G401 (cell line): ENCODE measurements at places on chromosomes 7 and 10.

- no peak for DNase-seq
These were observed 314.1 kb upstream of the ETV1 start for GRCh38 chr7:14303536-14303935.

DNA sequence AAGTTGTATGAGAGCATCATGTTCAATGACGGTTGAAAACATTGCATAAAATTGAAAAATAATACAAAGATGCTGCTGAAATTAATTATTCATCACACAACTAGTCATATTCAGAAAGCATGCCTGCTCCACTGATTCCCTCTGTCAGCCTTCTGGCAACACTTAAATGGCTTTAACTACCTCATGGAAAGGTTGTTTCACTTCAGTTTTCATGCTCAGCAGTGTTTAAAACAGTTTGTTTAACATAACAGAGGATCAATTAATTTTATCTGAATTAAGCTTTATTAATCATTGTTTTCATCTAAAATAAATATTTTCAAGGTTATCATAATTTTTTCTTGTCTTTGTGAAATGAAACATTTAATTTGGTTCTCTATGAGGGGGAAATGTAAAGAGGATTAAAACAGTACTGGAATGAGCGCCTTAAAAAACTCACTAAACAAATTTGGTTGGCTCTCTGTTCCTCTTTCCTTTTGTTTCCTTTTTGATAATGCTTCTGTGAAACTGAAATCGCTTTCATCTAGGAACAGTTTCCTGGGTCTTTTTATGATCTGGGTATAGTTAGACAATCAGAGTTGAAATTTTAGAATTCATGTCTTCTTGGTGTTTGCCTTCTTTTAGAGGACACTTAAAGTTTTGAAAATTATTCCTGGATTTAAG, 427.4 kb downstream of the SH2D4B start:
- no peak for DNase-seq

- no peak for DNase-seq
These were observed 23.7 kb downstream of the CAV1 start for GRCh38 chr7:116548506-116548905.

GRCh38 chr7:150329331-150330120, 6.2 kb upstream of the ACTR3C start:
- DNase-seq = no peak

DNA sequence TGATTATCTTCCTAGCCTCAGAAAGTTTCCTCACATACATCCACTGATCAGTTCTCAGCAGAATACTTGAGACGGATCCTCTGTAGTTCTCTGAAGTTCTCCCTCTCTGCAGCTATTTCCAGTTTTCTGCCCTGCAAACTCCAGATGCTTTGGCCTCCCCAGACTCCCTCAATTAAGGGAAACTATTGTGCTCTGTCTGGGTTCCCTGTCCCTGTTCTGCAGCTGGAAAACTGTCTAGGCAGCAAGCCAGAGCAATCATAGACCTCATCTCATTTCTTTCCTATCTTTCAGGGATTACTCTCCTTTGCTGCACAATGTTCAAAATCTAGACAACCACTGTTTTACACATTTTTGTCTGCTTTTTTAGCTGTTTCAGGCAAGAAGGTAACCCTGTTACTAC, 9.2 kb downstream of the MICU1 start:
- DNase-seq = no peak

- no peak for DNase-seq
These were observed 17.6 kb upstream of the SLC29A3 start for GRCh38 chr10:71301371-71301916.

DNA sequence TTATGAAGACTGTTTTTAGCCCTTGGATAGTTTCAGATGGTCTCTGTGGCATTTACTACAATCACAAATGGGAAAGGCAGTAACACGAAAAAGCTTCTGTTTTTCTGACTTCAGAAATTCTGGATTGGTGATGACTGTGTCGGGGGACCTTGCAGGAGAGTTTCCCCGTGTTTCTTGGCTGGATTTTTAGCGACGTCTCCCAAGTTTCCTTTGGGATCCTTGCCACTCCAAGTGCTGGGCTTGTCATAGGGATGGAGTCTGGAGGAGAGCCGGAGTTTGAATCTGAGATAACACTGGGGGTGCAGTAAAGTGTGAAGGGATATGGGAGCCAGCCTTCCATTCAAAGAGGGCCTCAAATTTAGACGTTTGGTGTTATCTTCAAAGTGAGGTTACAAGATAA, 179.0 kb downstream of the SNX10 start:
- no peak for DNase-seq

DNA sequence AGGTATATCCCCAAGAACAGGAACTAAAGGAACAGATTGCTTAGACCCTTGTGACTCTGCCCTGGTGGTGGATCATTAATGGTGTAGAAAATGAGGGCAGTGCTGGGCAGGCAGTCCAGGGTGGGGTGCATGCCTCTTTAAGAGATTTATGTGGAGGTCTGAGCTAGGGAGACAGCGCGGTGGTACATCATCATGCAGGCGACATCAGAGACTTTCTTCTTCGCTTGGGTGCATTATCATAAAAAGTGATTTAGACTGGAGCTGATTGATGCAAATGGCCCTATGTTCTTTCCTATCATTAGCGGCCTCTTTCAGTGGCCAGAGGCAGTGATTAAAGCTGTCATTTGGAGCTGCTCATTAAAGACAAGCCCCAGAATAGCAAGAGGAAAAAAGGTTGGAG, 519.1 kb upstream of the GALNT17 start:
- no peak for DNase-seq

GRCh38 chr7:154372011-154372601, 319.9 kb downstream of the DPP6 start:
- DNase-seq = peak; percentile 47

GRCh38 chr7:86970986-86971385, 88.5 kb downstream of the ELAPOR2 start:
- no peak for DNase-seq

DNA sequence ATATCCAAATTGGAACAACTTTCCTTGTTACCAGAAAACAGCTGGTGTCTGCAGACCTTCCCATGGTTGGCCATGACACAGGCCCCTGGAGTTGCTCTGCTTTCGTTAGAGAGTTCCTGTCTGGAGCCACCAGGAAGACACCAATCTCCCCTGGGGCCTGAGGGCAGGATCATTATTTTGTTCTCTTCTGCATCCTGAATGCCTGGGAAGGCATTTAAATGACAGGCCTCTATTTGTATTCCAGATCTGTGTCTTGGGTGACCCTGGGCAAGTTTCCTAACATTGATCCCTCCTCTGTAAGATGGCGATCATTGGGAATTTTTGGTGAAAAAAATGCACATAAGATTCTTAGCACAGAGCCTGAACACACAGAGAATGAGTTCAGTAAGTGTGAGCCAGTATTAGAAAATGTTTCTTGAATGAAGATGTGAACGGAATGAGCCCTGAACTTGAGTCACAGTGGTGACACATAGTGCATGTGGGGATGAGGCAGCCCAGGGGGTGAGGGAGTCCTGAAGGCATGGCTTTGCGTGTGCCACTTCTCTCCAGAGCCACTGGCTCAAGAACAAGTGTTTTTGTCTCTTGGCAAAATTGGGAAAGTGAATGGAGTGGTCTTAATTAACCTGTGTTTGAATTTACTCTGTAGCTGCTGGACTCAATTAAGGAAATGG, 28.4 kb downstream of the BMPER start:
- DNase-seq = no peak

- DNase-seq = no peak
These were observed 57.4 kb downstream of the HIBADH start for GRCh38 chr7:27605283-27605682.

- DNase-seq = peak; percentile 73
These were observed 54.3 kb upstream of the TNRC18 start for GRCh38 chr7:5477723-5478531.

DNA sequence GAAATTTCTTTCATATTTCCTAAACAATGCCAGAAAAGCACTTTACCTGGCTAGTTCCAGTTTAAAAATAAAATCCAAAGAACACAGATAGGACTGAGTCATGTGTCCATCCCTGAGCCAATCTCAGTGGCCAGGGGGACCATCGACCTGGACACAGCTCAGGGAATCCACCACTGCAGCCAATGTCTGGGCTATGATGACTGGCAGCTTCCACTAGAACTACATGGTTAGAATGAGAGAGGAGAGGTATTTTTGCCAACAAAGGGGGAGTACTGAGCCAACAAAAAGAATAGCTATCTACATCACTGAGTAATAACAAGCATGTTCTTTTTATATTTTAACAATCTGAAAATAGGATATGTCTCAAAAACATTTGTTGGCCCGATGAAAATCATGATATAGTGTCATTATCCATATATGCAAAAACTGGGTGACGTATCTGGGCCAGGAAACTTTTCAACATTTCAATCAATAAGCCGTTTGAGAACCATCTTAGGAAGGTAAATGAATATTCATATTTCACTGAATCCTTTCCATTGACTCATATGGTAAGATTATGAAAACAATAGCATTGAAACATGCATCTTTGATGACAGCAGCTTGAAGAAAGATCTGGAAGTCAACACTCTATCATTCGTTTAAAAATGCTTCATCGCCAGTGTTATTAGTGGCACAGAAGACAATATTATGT, 104.0 kb downstream of the TPK1 start:
- DNase-seq = no peak

DNA sequence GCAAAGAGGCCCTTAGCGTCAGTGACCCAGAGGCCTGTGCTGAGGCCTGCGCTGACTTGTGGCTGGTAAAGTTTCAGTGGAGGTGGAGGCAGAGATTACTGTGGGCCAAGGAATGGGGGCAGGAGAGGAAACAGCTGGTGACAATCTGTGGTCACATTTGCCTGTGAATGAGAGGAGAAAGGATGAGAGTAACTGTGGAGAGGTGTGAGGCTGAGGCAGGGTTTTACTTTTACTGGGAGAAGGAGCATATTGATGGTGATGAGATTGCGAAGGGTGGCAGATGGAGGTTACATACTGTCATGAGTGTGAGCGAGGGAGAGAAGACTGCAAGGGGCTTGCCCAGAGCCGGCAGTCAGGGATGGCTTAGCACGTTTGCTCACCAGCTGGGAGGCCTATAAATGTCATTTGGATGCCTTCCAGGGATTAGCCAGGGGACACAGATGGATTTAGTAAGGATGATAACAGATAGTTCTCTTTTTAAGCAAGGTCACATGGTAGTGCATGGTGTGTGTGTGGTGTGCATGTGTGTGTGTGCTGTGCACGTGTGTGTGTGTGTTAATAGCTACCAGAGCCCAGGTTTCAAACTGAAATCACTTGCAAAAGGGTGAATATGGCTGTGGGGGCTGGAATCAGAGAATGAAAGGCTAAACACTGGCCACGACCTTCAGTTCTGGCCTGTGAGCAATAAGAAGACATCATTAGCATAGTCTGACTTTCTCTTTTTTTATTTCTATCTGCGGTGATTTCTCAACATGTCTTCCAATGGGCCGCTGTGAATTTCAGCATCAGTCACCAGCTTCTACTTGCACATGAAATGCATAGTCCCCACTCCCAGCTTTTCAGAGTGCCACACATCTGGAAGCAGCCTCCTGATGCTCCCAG, 291.5 kb upstream of the ZNF32 start:
- peak; percentile 82 for DNase-seq

- DNase-seq = peak; percentile 59
These were observed 6.7 kb downstream of the SKAP2 start for GRCh38 chr7:26857506-26858240.

GRCh38 chr7:87413029-87413428, 62.5 kb downstream of the ABCB4 start:
- no peak for DNase-seq

DNA sequence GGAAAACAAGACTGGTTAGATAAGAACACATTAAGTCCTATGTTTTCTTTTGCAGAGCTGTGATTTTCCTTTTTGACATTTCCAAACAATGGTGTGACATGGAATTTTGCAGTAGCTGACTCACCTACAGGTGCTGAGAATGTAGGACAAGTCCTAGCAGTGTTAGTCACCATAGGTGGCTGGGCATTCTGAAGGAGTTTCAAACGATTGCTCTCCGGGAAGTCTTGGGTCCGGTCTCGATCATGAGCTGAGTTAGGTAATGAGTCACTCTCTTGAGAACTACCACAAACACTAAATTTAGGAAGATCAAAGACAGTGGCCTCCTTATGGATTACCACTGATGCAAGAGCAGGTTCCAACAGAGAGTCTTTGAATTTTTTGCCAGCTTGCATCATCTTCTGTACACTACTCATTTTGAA, 3.6 kb downstream of the FIGNL1 start:
- no peak for DNase-seq

GRCh38 chr10:89351412-89351779, 23.6 kb downstream of the IFIT3 start:
- DNase-seq = no peak

- DNase-seq = peak; percentile 54
These were observed 37.8 kb downstream of the DNAJB12 start for GRCh38 chr10:72316748-72317435.

DNA sequence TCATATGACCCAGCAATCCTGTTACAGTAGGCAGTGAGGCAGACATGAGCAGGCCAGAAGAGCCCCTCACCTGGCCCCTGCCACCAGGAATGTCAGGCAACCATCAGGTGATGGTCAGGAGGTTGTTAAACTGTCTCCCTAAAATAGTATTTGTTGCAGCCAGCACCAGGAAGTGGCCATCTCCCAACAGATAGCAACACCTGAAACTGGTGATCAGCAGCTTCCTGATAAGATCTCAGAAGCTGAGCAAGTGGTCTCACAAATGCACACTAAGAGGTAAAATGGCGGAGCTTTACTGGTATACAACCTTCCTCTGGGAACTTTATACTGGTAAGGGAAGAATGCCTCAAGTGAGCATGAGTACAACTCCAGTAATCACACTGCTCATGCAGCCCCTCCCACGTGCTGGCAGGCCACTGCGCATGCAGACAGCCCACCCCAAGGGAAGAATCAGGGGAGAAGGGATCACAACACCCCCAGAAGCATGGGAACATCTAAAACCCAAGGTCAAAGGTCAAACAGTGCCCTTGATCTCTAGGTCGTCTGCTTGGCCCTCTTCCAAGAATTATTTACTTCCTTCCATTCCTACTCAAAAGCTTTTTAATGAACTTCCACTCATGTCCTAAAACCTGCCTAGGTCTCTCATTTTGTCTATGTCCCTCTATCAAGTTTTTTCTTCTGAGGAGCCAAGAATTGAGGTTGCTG, 133.5 kb downstream of the DOCK4 start:
- no peak for DNase-seq

DNA sequence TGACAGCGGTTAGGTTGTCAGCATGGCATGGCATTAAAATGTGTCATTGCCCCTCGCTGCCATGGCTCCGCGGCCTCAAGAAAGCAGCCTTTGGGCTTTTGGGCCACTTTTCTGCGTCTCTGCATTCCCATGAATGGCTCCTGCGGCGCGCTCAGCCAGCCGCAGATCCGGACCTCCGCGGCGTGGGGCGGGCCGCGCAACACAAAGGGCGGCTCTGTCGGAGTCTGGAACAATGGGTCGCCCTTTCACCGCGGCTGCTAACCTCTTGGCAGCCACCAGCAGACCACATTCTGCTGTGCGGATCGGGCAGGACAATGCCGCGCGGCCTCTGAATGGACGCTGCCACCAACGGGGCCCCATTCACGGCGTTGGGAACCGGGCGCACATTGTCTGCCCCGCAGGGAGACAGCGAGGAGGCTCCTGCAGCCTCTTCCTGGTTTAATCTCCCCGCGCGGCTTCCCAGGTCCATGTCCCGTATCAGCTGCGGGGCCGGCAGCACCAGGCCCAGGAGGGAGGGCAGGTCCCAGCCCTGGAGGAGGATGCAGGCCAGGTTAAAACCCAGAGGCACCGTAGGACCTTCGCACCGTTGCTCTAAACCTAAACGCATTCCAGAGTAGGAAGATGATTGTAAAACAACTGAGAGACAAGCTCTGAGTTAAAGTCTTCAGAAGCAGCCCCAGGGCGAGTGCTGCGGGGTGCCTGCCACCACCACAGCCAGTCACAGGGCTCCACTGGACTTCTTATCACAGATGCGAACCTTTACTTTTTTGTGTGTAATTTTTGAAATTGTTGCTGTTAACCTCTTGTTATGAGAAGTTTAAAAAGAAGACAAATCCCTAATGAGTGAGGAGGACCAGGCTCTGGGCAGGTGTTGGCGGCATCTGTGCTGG, 71.6 kb downstream of the NKX6-2 start:
- DNase-seq = no peak
